ENCODE measurements at places on chromosomes 13 and 19.

GRCh38 chr13:45301263-45301662 is 39.7 kb downstream of the TPT1 start:
- DNase-seq: no peak

GRCh38 chr19:40241809-40242384 is 15.4 kb upstream of the CCNP start:
- no peak for DNase-seq

GRCh38 chr13:28859717-28860116 is 39.6 kb downstream of the MTUS2 start:
- no peak for DNase-seq

GRCh38 chr19:29587518-29587986 is 18.5 kb upstream of the POP4 start:
- DNase-seq: no peak

DNA sequence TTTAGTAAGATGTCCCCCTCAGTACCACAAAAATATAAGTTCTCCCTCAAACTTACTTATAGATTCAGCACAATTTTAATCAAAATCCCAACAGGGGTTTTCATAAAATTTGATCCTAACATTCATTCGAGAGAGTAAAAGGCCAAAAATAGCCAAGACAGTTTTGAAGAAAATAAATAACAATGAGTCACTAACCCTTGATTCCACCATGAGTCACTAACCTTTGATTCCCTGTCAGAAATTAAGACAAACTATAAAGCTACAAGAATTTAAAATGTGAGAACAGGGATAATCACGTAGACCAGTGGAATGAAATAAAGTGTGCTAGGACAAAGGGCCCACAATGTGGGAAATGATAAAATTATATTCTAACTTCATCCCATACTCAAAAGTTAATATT is 320.3 kb downstream of the SUCLA2 start:
- no peak for DNase-seq

DNA sequence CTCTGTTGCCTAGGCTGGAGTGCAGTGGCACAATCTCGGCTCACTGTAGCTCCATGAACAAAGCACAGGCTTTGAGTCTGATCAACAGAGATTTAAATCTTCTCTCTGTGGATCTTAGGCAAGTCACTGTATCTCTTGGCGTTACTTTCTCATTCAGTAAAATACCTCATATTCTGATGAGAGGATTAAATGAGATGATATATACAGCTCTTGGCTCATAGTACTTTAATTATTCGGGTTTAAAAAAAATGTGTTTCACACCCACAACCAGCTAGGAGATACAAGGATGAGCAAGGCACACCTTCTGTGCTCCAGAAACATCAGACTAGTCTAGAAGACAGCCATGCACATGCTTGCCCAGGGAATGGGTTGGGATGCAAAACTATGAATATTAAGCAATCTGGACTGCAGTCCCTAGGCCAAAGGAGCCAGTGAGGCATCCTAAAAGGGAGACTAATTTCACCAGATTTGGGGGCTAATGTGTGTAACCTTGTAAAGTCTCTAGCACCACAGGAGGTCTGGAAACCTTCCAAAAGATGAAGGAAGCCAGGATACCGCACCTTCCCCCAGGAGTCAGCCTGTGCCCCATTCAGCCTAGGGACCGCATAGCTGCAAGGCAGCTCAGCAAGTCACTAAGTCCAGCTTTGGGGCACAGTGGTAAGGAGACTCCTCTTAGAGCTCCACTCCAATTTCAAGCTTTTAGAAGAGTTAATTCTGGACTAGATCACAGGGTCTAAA is 2.5 kb downstream of the VPS36 start:
- no peak for DNase-seq

GRCh38 chr13:44022196-44022595 is 142.5 kb downstream of the LACC1 start:
- DNase-seq: no peak

DNA sequence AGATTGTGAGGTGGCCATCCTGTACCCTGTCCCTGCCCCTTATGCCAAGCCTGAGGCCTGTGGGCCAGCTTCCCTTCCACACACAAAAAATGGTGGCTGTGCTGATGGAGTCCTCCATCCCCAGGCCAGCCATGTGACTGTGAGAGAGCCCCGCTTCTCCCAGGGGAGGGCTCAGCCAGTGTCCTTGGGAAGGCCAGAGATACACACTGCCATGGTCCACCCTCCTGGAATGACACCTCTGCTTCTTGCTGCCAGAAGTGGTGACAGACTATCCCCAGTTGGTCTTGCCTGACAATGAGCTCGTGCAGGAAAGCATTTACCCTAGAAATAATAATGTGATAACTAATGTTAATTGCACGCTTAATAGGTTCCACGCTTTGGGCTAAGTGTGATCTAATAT is 38.0 kb downstream of the FAM124A start:
- no peak for DNase-seq

DNA sequence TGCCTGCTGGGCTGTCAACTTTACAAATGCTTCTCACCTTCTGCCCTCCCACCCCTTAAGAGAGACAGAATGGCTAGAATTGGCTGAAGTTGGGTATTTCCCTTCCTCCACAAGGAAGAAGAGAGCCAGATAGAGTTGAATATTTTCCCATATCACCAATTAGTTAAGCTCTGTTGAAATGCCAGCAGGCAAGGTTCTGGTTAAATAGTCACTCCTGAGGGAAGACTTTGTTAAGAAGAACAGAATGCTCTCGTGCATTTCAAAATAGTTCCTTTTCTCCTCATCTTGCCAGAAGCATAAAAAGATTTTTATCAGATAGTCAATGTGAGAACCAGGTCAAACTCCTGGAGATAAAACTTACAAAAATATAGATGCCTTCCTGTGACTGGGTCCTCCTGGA is 2857.0 kb upstream of the PCDH20 start:
- DNase-seq: no peak

Measured in HTR-8/SVneo (cell line).